ENCODE measurements at places on chromosomes 7 and 10.

- no peak for DNase-seq
Observed at GRCh38 chr7:92615861-92616260, 25.7 kb upstream of the FAM133B start.

GRCh38 chr7:3836855-3837254, 535.8 kb downstream of the SDK1 start:
- no peak for DNase-seq

DNA sequence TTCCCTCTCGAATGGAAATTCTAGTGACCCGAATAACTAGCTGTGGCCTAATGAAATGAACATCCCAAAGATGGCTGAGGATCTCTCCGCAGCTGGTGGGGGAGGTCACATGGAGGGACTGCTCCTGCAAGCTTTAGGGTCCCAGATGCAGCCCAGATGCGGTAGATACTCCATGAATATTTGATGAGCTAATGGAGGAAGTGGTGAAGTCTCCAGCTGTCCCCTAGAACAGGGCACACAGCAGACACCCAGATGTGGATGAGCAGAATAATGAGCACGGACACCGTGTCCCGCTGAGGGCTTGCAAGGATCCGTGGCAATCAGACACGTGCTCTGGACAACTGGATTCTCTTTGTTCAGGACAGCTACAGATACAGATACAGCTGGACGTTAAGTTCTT, 59.2 kb downstream of the DENND2A start:
- no peak for DNase-seq

DNA sequence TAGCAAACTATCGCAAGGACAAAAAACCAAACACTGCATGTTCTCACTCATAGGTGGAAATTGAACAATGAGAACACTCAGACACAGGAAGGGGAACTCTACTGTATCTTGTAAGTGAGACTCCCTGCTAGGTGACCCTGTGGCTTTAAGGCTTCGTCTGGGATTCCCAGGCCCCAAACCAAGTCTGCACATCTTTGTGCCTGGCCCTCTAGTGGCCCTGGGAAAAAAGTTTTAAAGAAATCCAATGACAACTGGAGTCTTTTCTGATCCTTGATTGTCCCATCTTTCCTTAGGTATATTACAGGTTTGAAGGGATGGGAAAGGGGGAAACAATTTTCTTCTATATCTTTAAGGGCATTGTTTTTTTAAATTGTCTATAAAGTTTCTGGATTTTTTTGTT, 10.6 kb upstream of the LIPM start:
- no peak for DNase-seq

DNA sequence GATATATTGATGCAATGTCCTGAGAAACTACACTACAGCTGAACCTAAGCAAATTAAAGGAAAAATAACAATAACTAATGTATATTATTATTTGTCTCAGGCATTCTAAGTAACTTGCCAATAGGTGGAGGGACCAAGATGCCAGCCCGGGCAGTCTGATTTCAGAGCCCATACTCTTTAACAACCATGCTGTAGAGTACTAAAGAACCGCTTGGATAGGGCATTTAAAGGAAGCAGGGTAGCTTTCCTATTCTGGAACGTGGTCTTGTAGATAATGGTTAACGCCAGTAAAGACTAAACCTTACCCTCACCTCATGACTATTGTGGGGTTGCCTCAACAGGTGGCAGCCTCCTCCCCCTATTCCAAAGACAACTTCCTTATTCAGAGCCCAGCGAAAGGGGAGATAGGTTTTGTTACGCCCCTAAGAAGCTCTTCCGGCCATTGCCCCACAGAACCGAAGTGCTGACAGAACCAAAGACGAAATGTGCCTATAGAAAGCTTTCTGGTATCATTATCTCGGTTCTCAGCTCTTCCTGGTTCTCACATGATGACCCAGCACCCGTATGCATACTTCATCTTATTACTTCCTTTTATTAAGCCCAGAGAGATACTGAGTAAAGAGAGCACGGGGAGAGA, 707 bp upstream of the C1GALT1 start:
- DNase-seq: no peak

DNA sequence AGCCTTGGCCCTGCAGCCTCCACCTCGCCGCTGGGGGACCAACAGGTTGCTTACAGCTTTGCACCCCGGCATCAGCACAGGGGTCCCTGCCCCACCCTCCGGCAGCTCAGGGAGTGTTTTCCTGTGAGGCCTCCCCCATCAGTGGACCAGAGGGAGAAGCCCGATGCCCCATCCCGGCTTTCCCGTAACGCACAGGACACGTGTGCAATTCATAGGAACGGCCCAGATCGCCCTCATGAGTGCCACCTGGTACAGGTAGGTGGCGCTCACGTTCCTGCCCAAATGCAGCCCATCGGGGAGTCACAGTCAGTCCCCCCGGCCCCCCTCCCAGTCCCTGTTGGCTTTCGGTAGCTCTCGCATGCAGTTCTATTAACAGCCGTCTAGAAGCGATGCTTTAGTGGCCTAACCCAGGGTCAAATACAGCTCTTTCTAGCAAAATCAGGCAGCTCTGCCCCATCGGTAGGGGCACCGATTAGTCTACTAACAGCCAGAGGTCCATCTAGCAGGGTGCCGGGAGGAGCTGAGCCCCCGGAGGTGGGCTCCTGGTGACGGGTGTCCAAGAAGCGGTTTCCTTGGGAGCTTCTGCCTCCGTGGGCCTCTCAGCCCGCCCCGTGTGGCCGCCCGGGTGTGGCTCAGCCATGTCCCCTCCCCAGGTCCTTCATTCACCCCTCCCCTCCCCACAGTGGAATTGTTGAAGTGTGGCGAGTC, 48.4 kb upstream of the GTF2IRD1 start:
- DNase-seq: no peak

DNA sequence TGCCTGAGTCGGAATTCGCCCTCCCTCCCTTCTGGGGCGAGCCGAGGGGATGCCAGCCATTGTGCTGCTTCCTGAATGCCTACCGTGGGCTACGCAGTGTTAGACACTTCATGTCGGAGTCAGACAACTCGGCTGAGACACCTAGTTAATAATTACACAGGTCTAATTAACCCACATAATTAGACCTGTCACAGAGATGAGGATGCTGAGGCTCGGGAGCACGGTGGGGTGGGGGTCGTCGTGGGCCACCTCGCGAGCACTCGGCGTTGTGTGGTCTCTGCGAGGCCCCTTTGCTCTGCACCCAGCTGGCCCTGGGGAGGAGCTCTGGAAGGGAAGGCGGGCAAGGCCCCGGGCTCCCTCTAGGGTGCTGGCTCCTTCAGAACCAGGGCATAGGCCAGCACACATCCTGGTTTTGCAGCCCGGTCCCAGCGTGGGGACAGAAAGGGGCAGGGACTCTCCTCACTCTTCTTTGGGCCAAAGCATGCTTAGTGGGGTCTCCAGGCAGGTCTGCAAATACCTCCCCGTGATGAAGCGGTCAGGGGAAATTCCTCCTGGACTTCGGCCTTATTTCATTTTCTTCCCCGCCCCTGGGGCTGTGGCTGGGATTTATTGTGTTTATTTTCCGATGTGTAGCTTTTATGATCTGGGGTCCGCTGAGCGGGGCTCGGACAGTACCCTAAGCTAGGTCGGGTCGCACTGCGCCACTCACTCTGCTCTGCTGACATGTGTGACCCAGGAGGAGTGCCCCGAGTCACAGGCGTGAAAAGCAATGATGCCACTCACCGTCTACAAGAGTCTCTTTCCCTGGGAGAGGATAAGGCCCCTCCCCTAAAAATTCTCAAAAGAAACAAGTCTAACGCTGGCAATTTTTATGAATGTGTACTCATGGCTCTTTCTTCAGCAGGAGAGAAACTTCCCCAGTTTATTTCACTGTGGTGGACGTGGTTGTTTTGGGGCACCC, 4.9 kb upstream of the FOXL3 start:
- no peak for DNase-seq

- DNase-seq: no peak
Observed at GRCh38 chr7:47008461-47008860, 573.5 kb downstream of the TNS3 start.

- no peak for DNase-seq
Observed at GRCh38 chr7:117706210-117706609, 167.0 kb downstream of the CTTNBP2 start.

- DNase-seq: no peak
Observed at GRCh38 chr10:113319479-113319878, 233.4 kb upstream of the HABP2 start.

DNA sequence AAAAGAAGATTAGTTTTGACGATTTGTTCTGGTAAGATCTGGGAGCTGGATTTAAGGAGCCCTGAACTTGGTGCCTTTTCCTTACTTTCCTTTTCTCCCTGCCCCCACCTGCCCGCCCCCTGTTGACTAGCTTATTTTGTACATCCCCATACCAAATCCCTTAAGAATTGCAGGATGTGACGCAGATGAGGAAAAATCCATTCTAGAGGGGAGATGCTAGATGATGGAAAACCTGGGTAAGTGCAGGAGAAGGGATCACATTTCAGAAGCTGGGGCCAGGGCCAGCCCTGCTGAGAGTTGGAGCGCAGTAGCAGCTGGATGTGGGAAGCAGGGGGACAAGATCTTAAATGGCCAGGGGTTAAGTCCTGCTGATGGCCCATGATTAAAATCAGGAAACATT, 93.9 kb downstream of the CCDC3 start:
- no peak for DNase-seq

GRCh38 chr7:23863209-23863787, 153.3 kb downstream of the STK31 start:
- DNase-seq: no peak

Measured in immature natural killer cell (primary cell).